ENCODE measurements at places on chromosomes 5 and 9. TPM values are rescaled to one million over a fixed set of nuclear protein-coding genes. Genes with fewer than 3 reads are reported as not detected.

DNA sequence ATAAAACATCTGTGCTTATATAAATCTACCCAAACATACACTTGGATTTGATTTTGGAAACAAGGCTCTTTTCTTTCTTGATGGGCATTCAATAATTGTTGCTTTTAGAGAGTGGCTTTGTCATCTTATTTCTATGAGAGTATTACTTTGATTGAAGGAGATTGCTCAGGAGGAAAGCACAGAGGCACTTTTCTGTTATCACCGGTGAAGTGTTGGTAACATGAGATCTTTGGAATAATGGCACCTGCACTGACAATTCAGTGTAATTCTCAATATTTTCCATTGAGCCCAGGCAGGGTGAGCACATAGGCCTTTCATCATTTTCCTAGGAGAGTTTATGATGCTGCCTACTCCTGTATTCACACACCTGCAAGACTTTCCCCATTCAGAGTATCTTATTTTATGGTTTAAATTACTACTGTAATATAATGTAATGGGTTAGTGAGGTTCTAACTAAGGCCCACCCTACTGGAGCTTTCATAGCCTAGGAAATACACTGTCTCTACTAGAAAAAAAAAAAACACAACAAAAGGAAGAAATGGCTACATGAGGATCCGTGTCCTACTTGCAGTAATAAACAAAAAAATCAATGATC is 244.3 kb downstream of the DENND1A start:
- no peak for DNase-seq

- no peak for DNase-seq
Measured at GRCh38 chr5:15376803-15377202, 123.2 kb upstream of the FBXL7 start.

- DNase-seq, result no peak
Measured at GRCh38 chr5:177483994-177484901, 10.8 kb upstream of the DBN1 start.

DNA sequence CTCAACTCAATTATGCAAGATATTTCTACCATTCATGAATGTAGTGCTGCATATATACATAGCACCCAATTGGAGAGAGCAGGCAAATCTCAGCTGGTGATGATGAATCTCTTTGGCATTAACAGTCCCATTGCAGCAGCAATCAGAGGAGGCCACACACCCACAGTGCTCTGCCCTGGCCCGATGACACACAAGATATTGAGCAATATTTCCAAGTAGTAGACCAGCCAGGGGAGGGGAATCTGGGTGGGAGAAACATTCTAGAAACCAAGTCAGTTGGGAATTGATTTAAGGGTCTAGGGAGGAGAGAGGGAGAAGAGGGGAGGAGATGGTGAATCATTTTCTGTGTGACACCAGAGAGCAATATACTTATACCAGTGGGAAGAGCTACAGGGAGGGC is 14.9 kb upstream of the C5orf63 start:
- peak; percentile 29 for DNase-seq

Gene LHX6
- total RNA-seq, result 1.1 TPM

Measured in colonic mucosa (tissue), 4 donors.